ENCODE measurements at places on chromosomes 13 and 19.

- peak; percentile 93 for DNase-seq
Observed at GRCh38 chr19:19643158-19644053, at the start of gene GMIP. Gene GMIP (minus strand): TSS chr19:19643657. CDS start chr19:19643529, 128 bp downstream.

DNA sequence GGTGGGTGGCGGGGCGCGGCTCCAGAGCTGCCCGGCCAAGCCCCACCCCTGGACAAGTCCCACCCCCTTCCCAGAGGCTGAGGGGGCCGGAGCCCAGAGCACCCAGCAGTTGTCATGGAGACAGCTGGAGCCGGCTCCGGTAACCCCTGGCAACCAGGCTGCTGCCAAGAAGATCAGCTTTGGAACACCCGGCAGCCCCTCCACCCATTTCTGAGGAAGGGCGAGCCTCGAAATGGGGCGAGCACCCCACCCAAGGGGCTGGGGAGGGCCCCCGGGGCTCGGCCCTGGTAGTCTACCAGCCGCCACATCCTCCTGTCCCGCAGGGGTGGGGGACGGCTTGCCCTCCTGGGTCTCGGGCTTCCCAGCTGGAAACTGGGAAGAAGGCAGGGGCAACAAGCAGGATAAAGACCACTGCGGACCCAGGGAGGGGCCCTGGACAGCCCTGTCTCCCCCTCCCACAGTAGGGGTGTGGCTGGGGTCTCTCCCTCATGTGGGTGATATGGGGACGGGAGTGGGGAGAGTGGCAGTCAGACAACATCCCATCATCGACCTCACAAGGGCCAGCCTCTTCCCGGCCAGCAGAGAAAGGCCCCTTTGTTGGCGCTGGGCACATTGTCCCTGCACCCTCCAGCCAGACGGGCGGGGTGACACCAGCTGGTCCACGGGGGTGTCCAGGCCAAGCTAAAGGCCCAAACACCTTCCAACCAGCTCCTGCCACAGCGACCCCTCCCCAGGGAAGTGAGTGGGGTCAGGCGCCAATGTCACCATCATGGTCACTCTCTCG is 1.5 kb downstream of the CERS1 start:
- no peak for DNase-seq

DNA sequence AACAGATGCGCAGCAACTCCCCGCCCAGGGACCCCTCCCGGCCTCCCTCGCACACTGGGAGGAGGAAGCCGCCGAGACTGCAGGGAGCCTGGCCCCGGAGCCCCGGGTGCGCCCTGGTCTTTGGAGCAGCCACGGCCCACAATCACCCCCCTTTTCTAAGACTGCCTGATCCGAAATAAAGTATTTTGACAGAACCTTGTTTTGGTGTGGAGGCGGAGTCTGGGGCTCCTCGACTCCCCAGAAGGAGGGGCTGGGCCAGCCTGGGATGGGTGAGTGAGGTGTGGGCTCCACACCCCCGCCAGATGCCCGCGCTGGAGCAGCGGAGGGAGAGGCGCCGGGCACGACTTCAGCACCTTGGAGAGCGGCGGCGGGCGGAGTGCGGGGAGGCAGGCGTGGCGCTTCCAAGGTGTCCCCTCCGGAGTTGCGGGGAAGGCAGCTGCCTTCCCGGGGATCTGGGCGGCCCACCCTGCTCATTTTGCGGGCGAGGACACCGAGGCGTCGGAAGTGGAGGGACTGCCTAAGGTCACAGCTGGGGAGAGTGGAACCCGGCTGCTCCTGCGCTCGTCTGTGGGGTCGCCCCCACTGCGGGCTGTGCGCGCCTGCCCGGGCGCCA is 9.4 kb downstream of the SIRT6 start:
- peak; percentile 83 for DNase-seq

DNA sequence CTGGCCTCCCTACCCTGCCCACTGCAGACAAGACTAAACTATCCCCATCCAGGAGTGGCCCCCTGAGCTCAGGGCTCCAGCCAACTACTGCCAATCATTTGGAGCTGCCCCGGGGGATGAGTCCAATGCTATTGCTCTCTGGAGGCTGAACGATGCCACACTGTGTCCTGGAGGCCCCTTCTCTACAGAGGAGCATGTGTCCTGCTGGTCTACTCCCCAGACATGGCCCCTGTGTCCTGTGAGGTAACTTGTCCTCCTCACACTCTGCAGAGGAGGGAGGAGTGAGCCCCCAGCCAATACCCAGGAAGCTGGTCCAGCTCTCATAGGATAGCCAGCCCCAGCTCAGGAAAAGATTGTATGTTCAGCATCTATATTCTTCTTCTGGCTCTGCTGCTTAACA is 159.1 kb upstream of the GPR12 start:
- DNase-seq = no peak

- no peak for DNase-seq
Observed at GRCh38 chr13:91544723-91545122, 146.3 kb downstream of the GPC5 start.

Data from stimulated activated CD8-positive, alpha-beta memory T cell treated with anti-CD3 and anti-CD28 coated beads, Interleukin-4, amount 100 ng/mL, for 48 hours (primary cell).